GM23248 (cell line): ENCODE measurements at places on chromosomes 5 and 9. TPM values are rescaled to one million over a fixed set of nuclear protein-coding genes. Genes with fewer than 3 reads are reported as not detected.

- no peak for DNase-seq
- no peak overlapping the region for H3K27ac ChIP-seq
- H3K36me3 ChIP-seq = no peaks in the 10 kb centered on the region
- no peaks in the 10 kb centered on the region for H3K4me1 ChIP-seq
- peaks cover 12% of the 10 kb centered on the region; the same call in 1 of the 2 replicates for H3K27me3 ChIP-seq
Observed at GRCh38 chr9:113645227-113645977, 181.9 kb downstream of the RGS3 start.

ECM2 gene
- total RNA-seq = 4.5 and 5.4 TPM in 2 replicates

GRCh38 chr5:8675182-8675581, 806.2 kb downstream of the MTRR start:
- H3K4me3 ChIP-seq = no peak overlapping the region
- no peak for DNase-seq
- H3K36me3 ChIP-seq = no peaks in the 10 kb centered on the region
- no peaks in the 10 kb centered on the region for H3K27me3 ChIP-seq
- H3K27ac ChIP-seq = no peak overlapping the region

GRCh38 chr5:174056064-174056847, 10.8 kb downstream of the NSG2 start:
- H3K36me3 ChIP-seq = no peaks in the 10 kb centered on the region
- H3K27me3 ChIP-seq = no peaks in the 10 kb centered on the region
- H3K4me1 ChIP-seq = no peaks in the 10 kb centered on the region
- no peak overlapping the region for H3K27ac ChIP-seq
- DNase-seq = no peak
- no peak overlapping the region for H3K4me3 ChIP-seq

DNA sequence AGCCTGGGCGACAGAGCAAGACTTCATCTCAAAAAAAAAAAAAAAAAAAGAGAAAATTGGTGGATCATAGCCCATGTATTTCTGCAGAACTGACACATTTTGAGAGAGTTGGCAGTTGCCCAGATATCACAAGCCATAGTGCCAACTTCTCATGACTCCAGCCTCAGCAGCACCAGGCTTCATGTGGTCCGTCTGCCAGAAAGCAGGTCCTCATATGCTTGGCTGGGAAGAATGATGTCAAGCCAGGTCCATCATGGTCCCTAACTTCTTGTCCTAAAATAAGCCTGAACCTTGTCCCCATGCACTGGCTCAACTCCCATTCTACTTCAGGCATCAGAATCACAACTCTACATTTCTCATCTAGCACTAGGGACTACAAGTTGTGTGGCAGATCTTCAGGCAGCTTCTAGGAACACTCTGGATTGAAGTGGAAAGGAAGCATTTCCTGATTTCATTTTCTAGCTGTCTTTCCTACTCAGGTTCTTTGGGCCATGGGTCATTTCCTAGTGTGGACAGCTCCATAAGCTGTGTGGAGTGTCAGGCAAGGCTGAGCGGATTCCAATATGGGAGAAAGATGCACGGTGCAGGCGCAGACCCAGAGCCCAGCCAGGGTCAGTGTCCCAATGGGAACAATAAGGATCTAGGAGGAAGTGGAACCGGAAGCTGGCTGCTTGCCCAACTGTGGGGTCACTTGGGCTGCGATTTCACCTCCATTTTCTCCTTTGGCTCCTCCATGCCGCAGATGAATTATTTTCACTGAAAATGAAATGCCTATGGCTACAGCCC, 90.1 kb downstream of the LMNB1 start:
- no peaks in the 10 kb centered on the region for H3K27me3 ChIP-seq
- peak; percentile 17 for DNase-seq
- no peak overlapping the region for H3K27ac ChIP-seq
- peaks cover 13% of the 10 kb centered on the region for H3K4me1 ChIP-seq
- H3K4me3 ChIP-seq = no peak overlapping the region

GRCh38 chr9:135565141-135565628, 3.6 kb downstream of the PAEP start:
- DNase-seq = no peak
- H3K4me3 ChIP-seq = no peak overlapping the region
- H3K27me3 ChIP-seq = no peaks in the 10 kb centered on the region
- no peaks in the 10 kb centered on the region for H3K36me3 ChIP-seq
- no peak overlapping the region for H3K27ac ChIP-seq

- no peaks in the 10 kb centered on the region for H3K36me3 ChIP-seq
- peak within 1 kb of the TSS; percentile 44 for H3K27ac ChIP-seq
- H3K27me3 ChIP-seq = no peaks in the 10 kb centered on the region
- peak within 1 kb of the TSS; percentile 77 for H3K4me3 ChIP-seq
- peak; percentile 64 for DNase-seq
- H3K4me1 ChIP-seq = no peaks in the 10 kb centered on the region
Observed at GRCh38 chr5:141373673-141374317, at the start of gene PCDHGA6. Gene PCDHGA6 (plus strand): TSS chr5:141373891. CDS start chr5:141374084, 193 bp downstream.

LCN12 gene
- total RNA-seq = not detected in 2 replicates

- no peak overlapping the region for H3K27ac ChIP-seq
- H3K36me3 ChIP-seq = no peaks in the 10 kb centered on the region
- H3K4me1 ChIP-seq = no peaks in the 10 kb centered on the region
- no peak overlapping the region for H3K4me3 ChIP-seq
Observed at GRCh38 chr5:172678902-172679301, 37.8 kb downstream of the NEURL1B start.

- no peaks in the 10 kb centered on the region; the same call in 1 of the 2 replicates for H3K27me3 ChIP-seq
- H3K4me3 ChIP-seq = no peak overlapping the region
- no peak for DNase-seq
- no peak overlapping the region for H3K27ac ChIP-seq
- no peaks in the 10 kb centered on the region for H3K36me3 ChIP-seq
- H3K4me1 ChIP-seq = no peaks in the 10 kb centered on the region
Observed at GRCh38 chr9:37405350-37405749, 17.1 kb upstream of the GRHPR start.

GRCh38 chr5:73365301-73365853, 83.2 kb downstream of the FOXD1 start:
- H3K27ac ChIP-seq = peak overlapping the region; percentile 85
- H3K36me3 ChIP-seq = no peaks in the 10 kb centered on the region
- H3K4me3 ChIP-seq = no peak overlapping the region
- peak; percentile 93 for DNase-seq
- peaks cover 56% of the 10 kb centered on the region for H3K4me1 ChIP-seq

- no peaks in the 10 kb centered on the region for H3K27me3 ChIP-seq
- no peak overlapping the region for H3K4me3 ChIP-seq
- no peak for DNase-seq
- peaks cover 9% of the 10 kb centered on the region for H3K36me3 ChIP-seq
- no peak overlapping the region for H3K27ac ChIP-seq
- no peaks in the 10 kb centered on the region for H3K4me1 ChIP-seq
Observed at GRCh38 chr5:69136293-69136692, 30.7 kb upstream of the CCNB1 start.

DNA sequence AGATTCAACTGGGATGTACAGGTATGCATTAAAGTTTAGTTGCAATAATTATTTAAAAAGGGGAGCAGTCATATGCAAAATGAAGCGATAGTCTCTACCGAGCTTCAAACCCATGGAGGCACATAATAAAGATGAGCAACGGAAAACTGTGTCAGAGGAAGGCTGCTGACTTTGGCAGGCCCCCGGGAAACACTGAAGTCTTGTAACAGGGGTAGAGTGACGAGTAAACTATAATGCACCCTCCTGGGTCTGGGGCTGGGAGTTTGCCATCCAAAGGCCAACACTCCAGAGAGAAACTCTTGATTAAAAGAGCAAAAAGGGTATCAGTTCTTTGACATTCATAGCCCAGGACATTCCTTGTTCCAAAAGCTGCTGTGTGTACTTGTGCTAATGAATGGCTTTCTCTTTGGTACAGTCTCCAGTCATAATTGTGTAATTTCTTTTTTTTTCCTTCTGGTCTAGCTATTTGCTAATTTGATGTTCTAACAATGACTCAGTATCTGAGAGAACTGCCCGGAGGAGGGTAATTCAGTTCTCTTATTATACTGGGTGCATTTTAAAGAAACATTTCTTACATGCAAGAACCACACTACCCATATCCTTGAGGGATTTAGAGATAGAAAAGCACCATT, 59.2 kb downstream of the TNC start:
- peaks cover 35% of the 10 kb centered on the region for H3K4me1 ChIP-seq
- peak overlapping the region; percentile 26 for H3K27ac ChIP-seq
- no peaks in the 10 kb centered on the region for H3K27me3 ChIP-seq
- DNase-seq = peak; percentile 87

DNA sequence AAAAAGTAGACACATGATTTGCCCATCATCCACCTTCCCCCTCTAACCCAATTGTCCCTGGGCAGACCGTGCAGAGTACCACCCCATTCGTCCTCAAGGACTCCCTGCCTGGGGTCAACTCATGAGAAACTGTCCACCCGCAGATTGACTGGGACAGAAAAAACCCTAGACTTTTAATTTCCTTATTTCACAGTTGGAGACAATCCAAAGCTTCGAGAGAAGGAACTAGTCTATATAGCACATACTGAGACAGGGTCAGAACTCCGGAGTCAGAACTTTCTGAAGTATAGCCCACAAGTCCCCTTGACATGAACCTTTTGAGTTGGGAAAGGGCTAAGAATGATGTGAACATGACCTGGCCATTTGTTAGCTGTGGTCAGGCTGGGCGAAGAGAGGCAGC, 7.5 kb upstream of the GPX3 start:
- no peak overlapping the region for H3K4me3 ChIP-seq
- no peak overlapping the region for H3K27ac ChIP-seq
- DNase-seq = no peak
- H3K36me3 ChIP-seq = no peaks in the 10 kb centered on the region
- H3K27me3 ChIP-seq = peaks cover 4% of the 10 kb centered on the region; the same call in 1 of the 2 replicates

MARCOL gene
- not detected in 2 replicates for total RNA-seq

GRCh38 chr5:107699425-107699824, 28.7 kb upstream of the EFNA5 start:
- no peaks in the 10 kb centered on the region for H3K27me3 ChIP-seq
- H3K36me3 ChIP-seq = no peaks in the 10 kb centered on the region
- H3K27ac ChIP-seq = no peak overlapping the region
- peaks cover 4% of the 10 kb centered on the region for H3K4me1 ChIP-seq

DNA sequence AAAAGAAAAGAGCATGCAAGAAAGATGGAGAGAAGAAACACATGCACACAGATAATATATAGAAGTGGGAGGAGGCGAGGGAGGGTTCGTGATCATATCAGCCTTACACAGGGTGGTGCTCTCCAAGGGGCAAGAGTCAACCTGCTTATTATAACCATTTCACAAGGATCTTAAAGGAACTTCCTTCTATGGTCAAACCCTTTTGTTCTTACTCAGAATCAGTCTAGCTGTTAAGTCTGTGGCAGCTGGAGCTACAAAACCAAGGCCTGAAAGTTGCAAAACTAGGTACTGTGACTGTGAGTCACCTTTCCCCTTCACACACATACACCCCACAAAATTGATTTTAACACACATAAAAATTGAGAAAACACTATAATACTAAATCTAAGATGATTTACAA, 18.5 kb upstream of the ERMP1 start:
- H3K27ac ChIP-seq = no peak overlapping the region
- peak; percentile 77 for DNase-seq
- 0 out of 2 replicates have a peak, but pooled peaks cover 3% of the 10 kb centered on the region for H3K4me1 ChIP-seq
- no peaks in the 10 kb centered on the region for H3K27me3 ChIP-seq
- H3K4me3 ChIP-seq = no peak overlapping the region

DNA sequence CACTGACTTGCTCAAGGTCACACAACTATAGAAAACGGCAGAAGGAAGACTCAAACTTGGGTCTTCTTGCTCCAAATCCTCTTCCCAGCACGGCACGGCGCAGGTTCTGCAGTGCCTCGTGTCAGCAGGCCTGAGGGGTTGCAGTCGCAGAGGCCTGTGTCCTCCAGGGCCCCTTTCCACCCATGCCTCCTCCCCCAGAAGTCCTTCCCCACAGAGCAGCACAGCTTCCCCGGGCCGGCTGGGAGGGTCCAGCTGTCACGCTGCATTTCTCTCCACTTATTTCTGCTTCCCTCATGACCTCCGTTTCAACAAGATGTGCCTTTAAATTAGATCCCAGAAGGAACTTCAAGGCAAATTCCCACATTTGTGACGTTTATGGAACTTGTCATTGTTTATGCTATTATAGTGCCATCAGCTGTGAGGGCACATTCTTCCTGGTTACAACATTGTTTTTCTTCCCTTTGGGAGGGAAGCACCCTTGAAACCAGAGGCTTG, 148.4 kb downstream of the C5orf15 start:
- DNase-seq = no peak
- H3K36me3 ChIP-seq = no peaks in the 10 kb centered on the region
- no peak overlapping the region for H3K27ac ChIP-seq
- H3K4me1 ChIP-seq = no peaks in the 10 kb centered on the region
- peaks cover 30% of the 10 kb centered on the region for H3K27me3 ChIP-seq

DNA sequence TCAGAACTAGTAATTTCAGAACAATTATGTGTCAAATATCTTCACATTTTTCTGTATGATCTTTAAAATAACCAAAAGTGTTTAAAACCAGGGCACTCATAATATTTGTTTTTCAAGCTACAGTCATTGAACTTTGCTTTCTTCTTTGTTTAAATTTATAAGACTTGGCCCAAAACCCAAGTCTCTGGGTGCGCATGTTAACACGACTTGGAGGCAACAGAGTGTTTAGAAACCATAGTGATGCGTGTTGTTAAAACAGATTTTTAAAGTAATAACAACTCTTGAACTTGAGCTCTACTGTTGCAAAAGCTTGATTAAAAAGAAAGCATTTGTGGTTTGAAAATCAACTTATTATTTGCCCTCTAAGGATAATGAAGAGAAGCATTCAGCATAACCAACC, 26.0 kb upstream of the GRIN3A start:
- H3K27me3 ChIP-seq = no peaks in the 10 kb centered on the region
- H3K36me3 ChIP-seq = no peaks in the 10 kb centered on the region
- no peak overlapping the region for H3K4me3 ChIP-seq
- no peak overlapping the region for H3K27ac ChIP-seq
- no peak for DNase-seq

GRCh38 chr5:65020492-65020891, 251.8 kb downstream of the CWC27 start:
- H3K27ac ChIP-seq = peak overlapping the region; percentile 41
- no peak for DNase-seq
- H3K4me3 ChIP-seq = no peak overlapping the region

- no peaks in the 10 kb centered on the region for H3K27me3 ChIP-seq
- no peak overlapping the region for H3K27ac ChIP-seq
- H3K36me3 ChIP-seq = no peaks in the 10 kb centered on the region
- DNase-seq = peak; percentile 49
- no peak overlapping the region for H3K4me3 ChIP-seq
Observed at GRCh38 chr9:133818444-133818843, 80.3 kb upstream of the SARDH start.

SPATA31A3 gene
- total RNA-seq = not detected in 2 replicates

ADAMTS16 gene
- total RNA-seq = 0.11 and 0.13 TPM in 2 replicates

GRCh38 chr9:34995670-34996060, 6.1 kb downstream of the DNAJB5 start:
- no peaks in the 10 kb centered on the region for H3K27me3 ChIP-seq
- peak; percentile 82 for DNase-seq
- H3K4me3 ChIP-seq = no peak overlapping the region
- H3K36me3 ChIP-seq = no peaks in the 10 kb centered on the region

TSLP gene
- total RNA-seq = not detected in 2 replicates
